ENCODE measurements at places on chromosomes 5 and 9.

GRCh38 chr9:93039456-93039855 lies 19.0 kb upstream of the SUSD3 start:
- no peak for DNase-seq

DNA sequence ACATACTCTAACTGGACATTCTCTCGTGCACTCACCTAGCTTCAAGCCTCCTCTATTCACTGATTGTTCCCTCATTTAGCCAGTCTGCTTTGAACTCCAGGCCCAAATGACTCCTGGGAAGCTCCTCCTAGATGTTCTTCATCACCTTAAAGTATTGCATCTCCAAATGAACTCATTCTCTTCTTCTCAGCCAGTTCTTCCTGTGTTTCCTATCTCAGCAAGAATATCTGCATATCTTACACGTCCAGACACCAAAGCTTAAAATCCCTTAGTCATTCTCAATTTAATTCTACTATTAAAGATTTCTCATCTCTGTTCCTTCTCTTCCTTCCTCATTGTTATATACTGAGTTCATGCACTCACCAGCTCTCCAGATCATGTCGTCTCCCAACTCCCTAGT lies 118.6 kb upstream of the DAB2 start:
- no peak for DNase-seq

DNA sequence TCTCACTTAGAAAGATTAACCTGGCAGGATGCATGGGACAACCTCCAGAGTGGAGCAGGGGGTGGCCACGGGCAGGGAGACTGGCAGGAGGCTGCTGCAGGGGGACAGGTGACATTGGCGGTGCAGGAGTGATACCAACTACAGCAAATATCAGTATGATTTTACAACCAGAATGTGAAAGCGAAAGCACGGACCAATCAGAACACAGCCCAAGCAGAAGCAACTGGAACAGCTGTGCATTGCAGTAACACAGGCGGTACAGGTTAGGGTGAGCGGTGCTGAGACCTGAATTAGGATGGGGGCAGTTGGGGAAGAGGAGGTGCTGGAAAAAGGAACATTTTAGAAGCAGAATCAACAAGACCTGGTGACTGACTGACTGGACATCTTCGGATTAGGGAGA lies 29.3 kb downstream of the POLR1E start:
- DNase-seq, result no peak

- no peak for DNase-seq
These were observed 30.2 kb downstream of the UBQLN1 start for GRCh38 chr9:83677596-83677995.

- DNase-seq, result no peak
These were observed 63.3 kb upstream of the CKS2 start for GRCh38 chr9:89247431-89248353.

- no peak for DNase-seq
These were observed 43.6 kb upstream of the LRRTM2 start for GRCh38 chr5:138918686-138919085.

DNA sequence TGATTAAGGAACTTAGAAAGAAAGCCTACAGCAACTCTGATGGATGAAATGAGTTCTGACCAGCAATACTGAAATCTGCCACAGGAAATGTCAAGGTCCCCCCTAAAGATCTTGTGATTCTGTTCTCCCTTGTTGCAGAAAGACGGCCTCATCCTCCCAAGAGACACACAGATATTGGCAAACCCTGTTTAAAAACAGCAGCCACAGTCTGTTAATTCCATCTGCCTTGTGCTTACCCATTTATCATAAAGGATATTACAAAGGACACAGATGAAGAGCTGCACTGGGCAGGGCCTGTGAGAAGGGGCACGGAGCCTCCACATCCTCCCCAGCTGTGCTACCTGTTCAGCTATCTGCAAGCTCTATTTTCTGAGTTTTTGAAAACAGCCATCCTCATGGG lies 15.2 kb downstream of the RAPGEF1 start:
- DNase-seq, result no peak

DNA sequence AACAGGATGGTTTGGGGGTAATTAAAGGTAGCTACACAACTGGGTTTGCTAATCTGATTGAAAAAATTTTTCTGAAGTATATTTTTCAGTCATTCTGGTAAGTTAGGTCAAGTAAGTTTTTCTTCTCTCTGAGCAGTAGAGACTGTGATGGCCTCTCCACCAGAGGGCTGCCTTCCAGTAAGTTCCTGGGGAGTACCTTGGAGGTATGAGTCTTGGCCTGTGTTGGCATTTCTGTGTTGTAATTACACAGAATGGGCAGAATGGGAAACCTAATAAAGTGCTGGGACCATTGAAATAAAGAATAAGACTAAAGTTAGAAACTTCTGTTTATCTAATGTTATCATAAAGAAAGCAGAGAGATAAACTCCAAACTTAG lies 430.8 kb downstream of the ARHGEF28 start:
- no peak for DNase-seq

DNA sequence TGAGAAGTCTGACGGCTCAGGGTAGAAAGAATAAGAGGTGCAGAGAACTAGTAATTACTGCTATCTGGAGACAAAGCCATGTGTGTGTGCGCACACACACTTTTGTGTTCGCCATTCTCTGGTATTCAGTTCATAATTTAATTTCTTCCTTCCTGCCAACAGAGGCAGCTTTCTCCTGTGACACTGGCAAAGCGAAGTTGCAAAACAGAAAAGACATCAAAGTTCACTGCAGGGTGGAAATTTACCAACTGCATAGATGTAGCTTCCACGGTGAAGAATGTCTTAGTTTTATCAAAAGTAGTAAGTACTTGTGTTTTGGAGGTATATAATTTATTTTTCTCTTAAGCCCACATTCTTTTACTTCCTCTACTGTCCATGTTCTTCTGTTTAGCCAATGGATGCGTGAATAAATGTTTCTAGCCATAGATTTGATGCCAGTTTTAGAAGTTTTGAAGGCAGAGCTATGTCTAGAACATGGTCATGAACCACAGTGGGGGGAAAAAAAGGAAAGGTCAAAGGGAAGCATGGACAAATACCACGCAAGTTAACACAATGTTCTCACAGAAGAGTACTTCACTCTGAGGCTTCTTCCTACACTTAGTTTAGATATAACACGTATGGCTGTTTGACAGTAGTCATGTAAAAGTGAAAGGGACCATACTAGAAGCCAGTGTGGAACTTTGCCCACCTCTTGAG lies 536.5 kb upstream of the GRIA1 start:
- no peak for DNase-seq

- DNase-seq, result no peak
These were observed 8.5 kb upstream of the CRB2 start for GRCh38 chr9:123347289-123348060.

DNA sequence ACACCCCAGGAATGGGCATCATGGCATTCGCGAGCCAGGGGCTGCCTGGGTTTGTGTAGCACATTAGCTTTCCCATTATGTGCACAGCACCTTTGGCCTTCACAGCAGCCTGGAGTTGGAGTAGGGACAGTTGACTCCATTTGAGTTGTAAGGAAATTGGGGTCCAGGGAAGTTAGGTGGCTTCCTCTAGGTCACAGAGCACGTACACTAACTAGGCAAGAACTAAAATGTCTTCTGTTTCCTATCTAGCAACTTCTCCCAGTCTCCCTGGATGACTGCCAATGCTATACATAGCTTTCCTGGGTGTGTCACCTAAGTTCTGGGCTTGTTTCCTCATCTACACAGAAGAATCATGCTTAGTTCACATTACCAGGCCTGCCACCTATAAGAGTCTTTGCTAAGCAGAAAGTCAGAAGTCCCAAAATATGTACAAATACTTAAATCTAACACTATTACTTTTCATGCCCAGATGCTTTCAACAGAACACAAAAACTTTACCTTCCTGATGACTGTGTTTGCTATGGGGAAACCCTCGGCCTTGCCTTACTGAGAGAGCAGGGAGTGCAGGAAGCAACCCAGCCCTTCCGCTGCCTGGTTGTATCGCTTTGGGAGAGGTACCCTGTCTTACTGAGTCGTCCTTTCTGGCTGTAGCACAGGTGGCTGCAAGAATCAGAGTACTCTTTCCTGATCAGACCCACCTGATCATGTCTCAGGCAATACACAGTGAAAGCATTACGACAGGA lies 12.0 kb downstream of the MACROH2A1 start:
- DNase-seq, result peak; percentile 9

DNA sequence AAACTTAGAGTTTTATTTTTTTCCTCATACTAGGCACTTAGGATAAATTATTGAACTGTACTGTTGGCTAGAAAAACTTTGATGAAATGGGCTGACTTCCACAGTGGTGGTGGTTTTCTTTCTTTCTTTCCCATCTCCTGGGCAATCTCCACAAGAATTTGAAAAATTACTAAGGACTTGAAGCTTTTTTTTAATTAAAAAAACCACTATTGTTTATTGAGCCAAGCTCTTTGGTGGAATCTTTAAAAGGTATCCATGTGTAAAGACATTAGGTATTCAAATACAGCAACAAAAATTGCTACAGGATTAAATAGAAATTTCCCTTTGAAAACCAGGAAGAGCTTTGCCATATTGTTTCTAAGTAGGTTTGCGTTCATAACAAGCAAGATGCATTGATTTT lies 14.1 kb downstream of the MARCHF6 start:
- DNase-seq, result no peak

GRCh38 chr9:36665387-36665786 lies 92.7 kb downstream of the MELK start:
- DNase-seq, result no peak

DNA sequence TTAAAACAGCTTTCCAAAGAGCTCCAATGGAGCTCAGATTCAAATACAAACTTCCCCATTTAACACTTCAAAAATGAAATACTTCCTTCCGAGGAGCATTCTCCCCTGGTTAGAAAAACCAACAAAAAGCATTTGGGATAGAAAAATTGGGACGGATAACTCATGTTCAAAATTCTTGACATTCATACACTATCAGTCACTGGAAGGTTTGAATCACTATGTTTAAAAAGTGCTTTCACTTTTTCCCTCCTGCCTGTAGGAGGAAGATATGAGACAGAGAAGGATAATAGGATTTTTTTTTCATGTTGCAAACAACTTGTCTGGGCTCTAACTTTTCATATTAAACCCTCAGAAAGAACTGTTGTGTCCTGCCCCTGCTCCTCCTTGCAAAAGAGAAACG lies 412.0 kb downstream of the ACTL7B start:
- DNase-seq, result no peak

- no peak for DNase-seq
These were observed 125.2 kb upstream of the CACNA1B start for GRCh38 chr9:137752426-137752825.

DNA sequence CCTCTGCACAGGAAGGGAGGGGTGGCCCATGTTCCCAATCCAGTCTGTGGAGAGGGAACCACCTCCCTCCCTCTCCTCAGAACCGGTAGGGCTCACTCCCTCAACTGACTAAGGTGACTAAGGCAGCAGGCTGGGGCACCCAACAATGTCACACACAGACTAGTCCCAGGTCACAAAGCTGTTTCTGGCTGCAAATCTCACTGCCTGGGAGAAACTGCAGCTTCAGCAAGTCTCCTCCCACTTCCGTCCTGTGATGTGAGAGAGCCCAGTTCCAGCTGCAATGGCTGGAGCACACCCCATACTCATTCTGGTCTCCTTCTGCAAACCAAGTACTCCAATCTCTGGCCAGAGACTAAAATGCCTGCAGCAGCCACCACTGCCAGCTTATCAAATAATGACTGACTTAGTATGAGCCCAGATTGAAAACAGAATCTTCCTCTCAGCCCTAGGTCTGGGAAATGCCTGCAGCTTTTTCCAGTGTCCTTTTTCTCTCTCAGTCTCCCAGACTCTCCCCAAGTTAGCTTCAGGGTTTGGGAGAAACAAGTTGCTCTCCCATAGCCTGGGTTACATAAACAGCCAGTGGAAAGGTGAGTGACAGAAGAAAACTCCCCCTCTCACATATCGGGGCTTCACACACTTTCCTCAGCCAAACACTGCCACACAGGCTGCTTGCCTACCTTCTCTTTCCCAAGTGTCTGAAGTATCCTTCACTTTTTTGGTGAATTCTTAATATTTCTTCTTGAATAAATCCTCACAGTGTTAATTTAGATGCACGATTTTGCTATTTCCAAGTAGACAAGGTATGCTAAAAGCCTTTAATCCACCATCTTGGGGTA lies 247.4 kb upstream of the RASA1 start:
- DNase-seq, result peak; percentile 15

DNA sequence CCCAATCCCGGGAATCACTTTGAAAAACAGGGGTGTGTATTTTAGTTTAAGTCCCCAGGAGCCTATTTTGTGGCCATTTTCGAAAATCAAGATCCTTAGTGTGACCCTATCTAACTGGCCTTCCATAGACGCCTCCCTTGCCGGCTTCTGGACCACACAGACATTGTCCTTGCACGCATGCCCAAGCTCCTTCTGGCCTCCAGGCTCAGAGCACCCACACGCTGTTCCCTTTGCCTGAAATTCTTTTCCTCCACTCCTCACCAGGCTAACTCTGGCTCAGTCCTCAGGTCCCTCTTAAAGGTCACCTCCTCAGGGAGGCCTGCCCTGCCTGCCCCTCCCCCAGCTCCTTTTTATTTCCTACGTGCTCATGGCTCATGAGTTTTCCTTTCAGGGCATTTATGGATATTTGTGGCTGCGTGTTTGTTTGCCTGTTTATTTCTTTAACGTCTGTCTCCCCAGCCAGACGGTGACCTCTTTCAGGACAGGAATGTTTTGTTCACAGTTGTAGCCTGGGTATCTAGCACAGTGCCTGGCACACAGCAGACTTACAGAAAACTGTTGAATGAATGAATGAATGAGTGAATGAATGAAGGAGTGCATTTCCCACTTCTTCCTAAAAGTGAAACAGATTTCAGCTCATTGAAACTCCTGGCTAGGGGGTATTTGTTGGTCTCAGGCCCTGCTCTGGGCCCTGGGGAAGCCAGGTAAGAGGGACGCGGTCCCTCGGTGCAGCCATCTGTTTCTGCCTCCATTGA lies 79.1 kb upstream of the IER5L start:
- no peak for DNase-seq

GRCh38 chr9:93204470-93205043 lies 20.6 kb downstream of the WNK2 start:
- no peak for DNase-seq

DNA sequence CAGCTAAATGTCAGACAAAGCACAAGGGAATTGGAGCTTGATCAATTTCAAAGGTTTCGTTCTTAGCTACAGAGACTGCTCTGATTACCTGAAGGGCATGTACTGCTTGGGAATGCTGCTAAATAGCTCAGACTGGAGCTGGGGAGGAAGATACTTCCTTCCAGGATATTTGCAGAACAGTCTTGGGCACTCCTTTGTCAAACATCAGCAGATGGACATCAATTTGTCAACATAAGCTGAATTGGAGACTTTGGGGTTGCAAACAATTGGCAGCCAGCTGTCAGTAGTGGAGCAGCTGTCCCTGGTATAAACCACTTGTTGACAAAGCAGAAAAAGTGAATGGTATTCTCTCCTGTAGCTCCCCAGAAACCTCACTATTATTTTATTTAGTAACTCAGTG lies 182.0 kb downstream of the CCDC192 start:
- no peak for DNase-seq

GRCh38 chr5:173762930-173763329 lies 125.2 kb upstream of the CPEB4 start:
- DNase-seq, result no peak

Measured in midbrain (tissue), 1 donor.